ENCODE measurements at places on chromosomes 1 and 21. TPM values are rescaled to one million over a fixed set of nuclear protein-coding genes. Genes with fewer than 3 reads are reported as not detected.
A peak's percentile ranks its signal among the peaks of the same experiment; 100 is the strongest.

DNA sequence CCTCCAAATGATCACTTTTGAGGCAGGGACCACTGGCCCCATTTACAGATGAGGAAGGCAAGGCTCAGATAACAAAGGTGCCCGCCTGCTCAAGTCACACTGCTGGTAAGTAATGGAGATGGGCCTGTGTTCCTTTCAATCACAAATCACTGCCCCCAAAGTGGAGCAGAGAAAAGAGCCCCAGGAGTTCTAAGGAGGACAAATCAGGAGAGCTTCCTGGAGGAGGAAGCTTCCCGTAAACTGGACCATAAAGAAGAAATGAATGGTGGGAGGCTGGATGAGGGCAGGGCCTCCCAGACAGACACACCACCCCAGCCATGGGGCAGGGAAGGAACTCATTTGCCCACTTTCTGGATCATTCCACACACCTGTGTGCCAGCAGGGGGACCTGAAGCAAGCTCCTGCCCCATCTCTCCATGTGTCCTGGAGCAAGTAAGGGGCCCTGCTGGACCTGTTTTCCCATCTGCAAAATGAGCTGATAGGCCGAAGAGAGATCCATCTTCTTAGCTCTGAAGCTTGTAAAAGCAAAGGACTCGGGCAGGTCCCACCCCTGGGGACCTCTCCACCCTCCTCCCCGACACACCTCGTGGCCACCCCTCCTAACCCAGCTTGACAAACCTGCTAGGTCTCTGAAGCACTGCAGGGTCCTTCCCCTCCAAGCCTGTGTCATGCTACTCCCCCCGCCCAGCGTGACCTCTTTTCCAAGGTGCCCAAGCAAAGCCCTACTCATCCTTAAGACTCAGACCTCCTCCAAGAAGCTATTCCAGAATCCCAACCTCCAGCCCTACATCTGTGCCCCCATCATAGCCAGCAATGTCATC, 5.5 kb downstream of the LAPTM5 start:
- DNase-seq = peak; percentile 54

DNA sequence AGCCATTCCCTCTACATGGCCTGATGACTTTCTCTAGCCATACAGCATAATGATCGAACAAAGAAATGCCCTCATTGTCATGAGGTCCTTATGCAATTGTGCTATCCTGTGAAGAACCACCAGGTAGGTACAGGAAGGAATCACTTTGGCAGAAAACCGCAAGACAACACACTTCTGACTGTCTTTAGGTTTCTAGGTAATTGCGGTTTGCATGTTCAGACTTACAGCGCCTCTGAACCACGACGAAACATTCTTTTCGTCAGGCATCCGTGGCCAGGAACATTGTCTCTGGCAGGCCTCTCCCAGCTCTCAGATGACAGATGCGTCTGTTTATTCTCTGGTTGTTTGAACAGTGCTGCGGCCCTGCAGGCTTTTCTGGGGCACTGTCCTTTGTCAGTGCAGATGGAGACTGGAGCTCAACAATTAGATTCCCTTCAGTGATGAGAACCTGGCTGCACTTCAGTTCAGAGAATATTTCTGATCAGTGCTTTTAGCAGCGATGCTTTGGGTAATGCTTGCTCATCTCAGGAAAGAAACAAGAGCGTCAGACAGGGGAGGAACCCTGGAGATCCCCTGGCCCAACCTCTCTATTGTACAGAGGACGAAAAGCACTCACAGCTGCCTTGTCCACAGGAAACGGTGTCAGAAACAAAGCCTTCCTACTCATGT, 63.4 kb downstream of the B3GALT5 start:
- DNase-seq = no peak

- DNase-seq = no peak
Measured at GRCh38 chr1:213572912-213573647, 414.7 kb upstream of the PROX1 start.

GRCh38 chr1:54927472-54928240, 40.7 kb upstream of the DHCR24 start:
- no peak for DNase-seq

- no peak for DNase-seq
Measured at GRCh38 chr1:65470766-65471165, 50.3 kb downstream of the LEPR start.

DNA sequence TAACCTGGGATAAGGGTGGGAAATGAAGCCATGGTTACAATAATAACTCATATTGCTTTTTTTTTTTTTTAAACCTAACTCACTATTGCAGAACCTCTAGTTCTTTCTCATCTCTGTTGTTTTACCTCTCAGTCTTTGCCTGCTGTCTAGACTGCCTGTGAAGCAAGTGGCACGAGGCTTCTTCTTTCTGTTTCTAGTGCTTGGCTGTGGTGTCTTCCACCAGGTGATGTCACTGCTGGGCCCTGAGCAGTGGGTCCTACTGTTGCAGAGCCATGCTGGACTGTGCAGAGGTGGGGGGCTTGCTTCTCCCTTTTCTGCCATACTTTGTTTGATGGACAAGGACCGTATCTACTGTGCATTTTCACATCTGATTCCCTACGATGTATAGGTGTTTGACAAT, 51.7 kb downstream of the ZNF326 start:
- DNase-seq = no peak

GRCh38 chr1:72105201-72105600, 177.1 kb downstream of the NEGR1 start:
- DNase-seq = no peak

GRCh38 chr1:227351443-227351842, 33.2 kb upstream of the CDC42BPA start:
- DNase-seq = peak; percentile 76

DNA sequence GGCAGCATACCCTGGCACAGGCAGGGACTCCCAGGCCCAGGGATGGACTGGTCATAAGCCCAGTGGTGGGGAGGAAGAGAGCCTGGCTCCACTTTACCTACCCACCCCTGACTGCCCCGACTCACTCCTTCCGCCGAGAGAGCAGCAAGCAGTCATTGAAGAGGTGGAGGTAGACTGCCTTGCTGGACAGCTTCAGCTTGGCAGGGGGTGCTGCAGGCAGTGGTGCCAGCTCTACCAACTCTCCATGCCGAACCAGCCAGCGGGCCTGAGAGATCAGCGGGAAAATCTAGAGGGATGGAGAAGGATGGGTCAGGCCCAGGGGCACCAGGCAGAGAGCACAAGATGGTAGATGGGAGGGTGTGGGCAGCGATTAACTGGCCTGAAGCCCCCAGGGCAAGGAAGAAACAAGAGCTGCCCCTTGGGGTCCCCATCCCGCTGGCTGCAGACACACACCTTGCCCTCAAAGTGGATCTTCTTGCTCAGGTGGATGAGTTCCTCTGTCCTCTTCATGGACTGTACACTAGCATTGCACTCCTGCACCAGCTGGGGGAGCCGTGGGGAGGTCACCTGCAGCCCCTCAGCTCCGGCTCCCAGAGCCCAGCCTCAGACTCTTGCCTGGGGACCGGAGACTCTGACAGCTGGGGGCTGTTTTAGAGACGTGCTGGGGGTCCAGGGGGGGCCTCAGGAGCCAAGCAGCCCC, 7.7 kb downstream of the ARHGEF19 start:
- DNase-seq = no peak

DNA sequence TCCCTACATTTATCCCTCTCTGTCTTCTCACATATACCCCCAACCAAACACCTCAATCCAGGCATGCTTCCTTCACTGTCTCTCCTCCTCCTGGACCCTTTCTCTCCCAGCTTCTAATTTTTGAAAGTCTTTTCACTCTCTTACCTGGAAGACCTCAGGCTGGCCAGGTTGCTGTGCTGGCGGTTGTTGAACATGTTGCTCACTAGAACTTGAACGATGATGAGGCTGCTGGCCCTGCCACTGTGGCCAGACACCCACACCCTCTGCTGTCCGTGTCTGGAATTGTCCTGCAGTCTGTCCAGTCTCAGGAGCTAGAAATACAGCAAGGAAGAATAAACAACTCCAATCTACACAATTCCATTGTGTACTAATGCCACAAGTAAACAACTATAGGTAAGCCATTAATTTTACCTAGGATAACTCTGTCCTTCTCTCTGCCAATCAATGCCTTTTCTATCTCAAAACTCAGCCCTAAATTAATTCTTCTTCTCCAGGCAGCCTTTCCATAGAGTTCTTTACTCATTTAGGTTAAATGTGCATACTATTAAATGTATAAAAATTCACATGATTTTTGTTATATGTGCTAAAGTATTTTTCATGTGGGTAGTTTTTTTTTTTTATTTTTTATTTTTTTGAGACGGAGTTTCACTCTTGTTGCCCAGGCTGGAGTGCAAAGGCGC, 5.1 kb upstream of the CTSK start:
- DNase-seq = peak; percentile 56

DNA sequence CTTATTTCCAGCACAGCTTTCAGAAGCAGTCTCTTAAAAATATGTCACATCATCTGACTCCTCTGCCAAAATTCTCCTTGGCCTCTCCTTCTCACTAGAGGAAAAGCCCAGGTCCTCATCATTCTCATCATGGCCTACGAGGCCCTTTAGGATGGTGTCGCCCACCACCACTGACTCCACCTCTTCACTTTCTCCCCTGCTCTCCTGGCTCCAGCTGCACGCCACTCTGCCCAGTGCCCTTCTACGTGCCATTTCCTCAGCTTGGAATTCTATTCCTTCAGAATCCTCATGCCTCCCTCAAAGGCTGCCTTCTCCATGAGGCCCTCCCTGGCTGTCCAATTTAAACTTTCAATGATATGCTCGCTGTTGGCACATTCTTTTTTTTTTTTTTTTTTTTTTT, 25.3 kb upstream of the BTG2 start:
- no peak for DNase-seq

DNA sequence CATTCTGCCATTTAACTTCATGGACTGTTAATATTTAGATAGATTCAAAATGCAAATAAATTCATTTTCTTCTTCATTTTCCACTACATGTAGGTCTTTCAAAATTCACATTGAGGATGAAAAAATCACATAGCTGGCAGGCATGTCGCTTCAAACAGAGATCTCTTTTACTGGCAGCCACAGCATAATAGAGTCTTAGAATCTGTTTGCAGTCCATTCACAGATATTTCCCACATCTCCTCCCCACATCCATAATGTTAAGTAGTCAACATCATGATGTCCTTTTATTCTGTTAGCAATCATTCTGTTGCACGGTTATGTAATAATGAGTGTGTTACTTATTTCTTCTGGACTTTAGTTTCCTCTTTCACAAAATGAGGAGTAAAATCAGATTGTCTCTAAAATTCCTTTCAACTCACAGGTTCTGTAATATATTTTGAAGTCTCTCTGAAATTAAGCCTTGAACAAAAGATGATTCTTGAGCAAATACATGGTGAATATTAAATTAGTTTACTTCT, 257.5 kb upstream of the SNX7 start:
- no peak for DNase-seq

DNA sequence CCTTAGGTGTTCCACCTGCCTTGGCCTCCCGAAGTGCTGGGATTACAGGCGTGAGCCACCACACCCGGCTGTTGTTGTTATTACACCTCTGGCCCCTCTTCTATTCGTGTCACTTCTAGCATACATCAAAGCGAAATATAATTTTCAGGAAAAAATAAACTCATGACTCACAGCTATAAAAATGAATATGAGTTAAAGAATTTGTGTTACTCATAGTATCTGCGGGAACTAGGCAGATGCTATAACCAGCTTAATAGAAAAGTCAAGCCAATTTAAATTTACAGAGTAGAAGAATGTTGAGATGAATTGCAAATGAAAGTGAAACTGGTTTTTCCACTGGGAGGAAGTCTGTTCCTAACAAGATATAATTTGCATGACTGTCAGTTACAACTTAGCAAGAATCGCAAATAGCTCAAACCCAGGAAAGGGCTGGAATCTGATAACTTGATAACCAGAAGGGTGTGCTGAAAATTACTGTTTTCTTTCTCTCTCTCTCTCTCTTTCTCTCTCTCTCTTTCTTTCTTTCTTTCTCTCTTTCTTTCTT, 11.2 kb downstream of the OR2W3 start:
- no peak for DNase-seq

GRCh38 chr1:119968601-119969000, 72.3 kb upstream of the ADAM30 start:
- no peak for DNase-seq

- peak; percentile 79 for DNase-seq
Measured at GRCh38 chr1:67460676-67461500, 30.7 kb upstream of the SERBP1 start.

GRCh38 chr1:63691701-63692425, 82.0 kb upstream of the ROR1 start:
- DNase-seq = no peak

- DNase-seq = no peak
Measured at GRCh38 chr1:164562947-164563520, 4.0 kb downstream of the PBX1 start.

DNA sequence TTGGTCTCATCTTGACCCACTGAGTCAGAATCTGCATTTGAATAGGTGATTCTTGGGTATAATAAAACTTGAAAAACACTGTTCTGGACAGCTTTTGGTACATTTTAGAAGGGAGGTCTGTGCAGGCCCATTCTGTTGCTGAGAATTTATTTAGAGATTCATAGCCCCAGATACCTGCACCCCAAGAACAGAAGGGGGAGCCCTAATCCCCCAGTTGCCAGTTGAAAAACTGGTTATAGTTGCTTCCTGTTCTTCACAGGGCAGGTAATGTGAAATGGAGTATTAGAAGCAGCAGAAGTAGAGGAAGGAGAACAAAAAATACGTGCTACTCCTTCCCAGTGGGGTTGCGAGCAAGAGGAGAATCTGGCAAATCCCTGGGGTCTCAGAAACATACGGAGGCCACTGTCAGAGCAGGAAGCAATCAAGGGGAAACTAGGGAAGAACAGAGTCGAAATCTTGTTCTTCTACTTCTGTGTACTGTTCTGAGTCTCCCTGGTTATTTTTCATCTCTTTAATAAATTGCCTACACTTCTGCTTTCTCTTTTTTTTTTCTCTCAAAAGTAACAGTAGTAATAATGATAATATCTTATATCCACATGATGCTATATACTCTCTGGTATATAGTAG, 4.6 kb upstream of the CLCA2 start:
- DNase-seq = no peak

GRCh38 chr21:34743831-34744230, 75.0 kb downstream of the CLIC6 start:
- DNase-seq = no peak

DNA sequence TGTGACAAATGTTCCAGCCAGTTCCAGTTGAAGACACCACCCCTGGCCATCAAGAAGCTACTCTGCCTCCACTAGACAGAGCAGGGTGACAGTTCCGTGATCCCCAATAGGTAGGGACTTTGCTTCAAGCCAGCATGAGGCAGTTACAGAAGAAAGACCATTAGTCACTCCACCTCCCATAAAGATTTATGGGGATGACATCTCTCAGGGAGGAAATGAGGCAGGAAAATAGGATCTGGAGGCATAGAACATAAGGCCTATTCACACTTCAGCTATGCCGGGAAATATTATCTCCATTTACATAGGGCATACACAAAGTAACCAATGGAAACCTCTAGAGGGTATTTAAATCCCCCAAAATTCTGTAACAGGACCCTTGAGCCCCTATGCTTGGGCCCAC, 3.5 kb upstream of the GBP7 start:
- no peak for DNase-seq

DOP1B gene
- 19.2 TPM for total RNA-seq

HRNR gene
- total RNA-seq = not detected

TSPEAR gene
- 0.22 TPM for total RNA-seq

CHODL gene
- total RNA-seq = 2.0 TPM

Data from kidney (tissue), 22 donors.